NCI-H146 (cell line): ENCODE measurements at places on chromosomes 5 and 9.
A peak's percentile ranks its signal among the peaks of the same experiment; 100 is the strongest.

- DNase-seq, result no peak
Measured at GRCh38 chr9:34346873-34347799, 17.8 kb downstream of the NUDT2 start.

- no peak for DNase-seq
Measured at GRCh38 chr5:9930156-9930555, 300.0 kb upstream of the TAS2R1 start.

- DNase-seq, result no peak
Measured at GRCh38 chr5:81006947-81007636, 46.9 kb downstream of the RASGRF2 start.

- DNase-seq, result no peak
Measured at GRCh38 chr9:134967547-134967930, 49.8 kb upstream of the FCN1 start.

- DNase-seq, result no peak
Measured at GRCh38 chr5:113340537-113340936, 94.3 kb downstream of the TSSK1B start.

DNA sequence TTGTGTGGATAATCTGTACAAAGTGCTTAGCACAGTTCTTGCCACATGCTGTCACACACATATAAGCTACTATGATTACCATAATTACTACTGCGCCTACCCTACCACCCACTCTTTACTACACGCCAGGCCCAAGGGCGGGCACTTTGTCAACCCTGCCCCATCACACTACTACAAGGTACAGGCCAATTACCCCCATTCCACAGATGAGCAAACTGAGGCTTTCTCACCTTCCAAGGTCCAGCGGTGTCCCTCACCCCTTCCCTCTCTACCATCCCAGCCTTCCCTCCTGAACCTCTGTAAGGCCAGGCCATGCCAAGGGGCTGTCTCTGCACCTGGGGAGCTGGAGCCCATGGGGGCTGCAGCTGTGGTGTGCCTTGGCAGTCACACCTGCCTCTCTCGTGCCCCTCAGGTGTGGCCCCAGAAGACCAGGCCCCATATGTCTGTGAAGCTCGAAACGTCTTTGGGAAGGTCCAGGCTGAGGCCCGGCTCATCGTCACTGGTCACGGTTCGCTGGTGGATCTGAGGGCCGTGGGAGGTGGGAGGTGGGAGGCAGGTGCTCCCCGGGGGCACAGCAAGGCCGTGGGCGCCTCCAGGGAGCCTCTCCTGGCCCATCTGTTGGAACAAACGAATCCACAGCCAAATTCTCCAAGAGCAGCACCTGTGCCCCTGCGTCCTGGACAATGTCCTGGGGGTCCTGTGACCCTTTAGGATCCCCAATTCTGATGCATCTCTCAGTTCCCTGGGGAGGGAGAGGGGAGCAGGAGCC is 54.6 kb downstream of the HMCN2 start:
- DNase-seq, result no peak

DNA sequence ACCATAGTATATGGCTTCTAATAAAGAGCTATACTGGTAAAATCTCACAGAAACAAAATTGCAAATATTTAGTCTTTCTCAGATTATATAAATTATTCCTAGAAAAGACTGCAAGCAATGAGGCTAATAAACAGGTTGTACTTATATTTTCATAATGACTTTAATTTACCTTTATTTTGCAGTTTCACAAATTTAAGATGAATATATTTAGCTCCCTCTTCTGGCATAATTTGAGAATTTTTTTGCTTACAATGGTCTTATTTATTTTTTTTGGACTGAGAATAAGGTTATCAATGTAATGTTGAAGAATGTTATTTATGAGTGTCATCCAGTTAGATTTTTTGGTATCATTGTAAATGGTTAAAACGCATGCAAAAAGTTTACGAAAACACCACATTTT is 56.7 kb downstream of the PIK3R1 start:
- DNase-seq, result peak; percentile 5

GRCh38 chr5:125413496-125414274 is 667.2 kb upstream of the ZNF608 start:
- DNase-seq, result no peak

DNA sequence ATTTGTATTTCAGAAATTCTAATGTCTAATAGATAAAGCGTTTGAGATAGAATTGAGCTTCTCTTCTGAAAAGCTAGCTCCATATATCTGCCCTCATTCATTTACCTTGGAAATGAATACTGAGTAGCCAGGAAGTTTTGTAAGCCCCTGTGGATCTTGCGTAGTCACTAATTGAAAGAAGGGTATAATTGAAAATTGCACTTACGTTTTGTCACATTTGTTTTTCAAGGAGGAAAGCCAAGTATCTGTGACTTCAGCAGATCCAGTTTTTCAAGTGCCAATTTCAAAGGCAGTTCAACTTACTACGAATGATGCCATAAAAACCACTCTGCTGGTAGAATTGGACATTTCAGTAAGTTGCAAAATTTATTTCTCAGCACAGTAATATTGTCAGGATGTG is 14.0 kb downstream of the MTRR start:
- no peak for DNase-seq

DNA sequence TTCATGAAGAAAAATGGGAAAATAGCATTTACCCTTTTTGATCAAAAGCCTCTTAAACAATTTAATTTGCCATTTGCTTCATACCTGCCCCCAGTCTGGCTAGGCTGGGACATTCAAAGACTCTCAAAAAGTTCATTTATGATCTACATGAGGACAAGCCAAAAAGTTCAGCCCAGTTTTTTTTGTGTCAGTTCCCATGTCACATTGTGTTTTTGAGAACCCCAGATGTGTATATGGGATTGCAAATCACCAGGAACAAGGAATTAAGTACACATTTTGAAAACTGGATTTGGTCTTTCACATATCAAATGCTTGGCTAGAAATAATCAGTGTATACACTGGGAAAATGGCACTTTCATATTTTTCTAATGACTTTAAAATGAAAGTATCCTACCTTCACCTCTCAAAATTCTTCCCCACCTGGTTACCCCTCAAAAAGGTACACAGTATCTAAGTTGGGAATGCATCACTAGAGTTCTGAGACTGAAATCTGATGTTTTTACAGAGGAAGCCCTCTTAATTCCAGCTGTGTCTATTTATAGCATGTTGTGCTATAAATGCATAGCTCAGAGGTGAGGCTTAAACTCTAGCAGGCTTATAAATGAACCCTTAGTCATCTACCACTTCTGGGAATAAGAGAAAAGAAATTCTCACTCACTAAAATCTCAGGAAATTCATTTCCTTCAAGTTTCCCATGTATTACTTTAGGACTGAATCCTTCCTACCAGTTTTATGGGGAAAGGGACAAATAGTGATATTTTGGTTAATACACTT is 9.3 kb downstream of the STOM start:
- no peak for DNase-seq

DNA sequence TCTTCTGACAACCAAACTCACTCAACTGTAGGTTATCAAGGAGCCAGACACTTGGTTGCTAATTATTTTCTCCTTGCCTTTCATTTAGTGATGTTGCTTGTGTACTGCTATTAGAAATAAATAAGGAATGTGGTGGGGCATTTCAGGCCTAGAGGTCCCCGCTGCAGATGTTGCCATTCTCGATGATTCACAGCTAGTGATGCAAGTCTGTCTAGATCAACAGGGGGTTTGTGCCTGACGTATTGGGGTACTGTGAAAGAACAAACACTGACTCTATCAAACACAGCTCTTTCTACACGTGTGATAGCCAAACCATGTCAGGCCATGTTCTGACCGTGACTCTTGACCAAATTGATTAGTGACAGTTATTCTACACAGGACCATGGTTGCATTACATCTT is 144.7 kb downstream of the OSTF1 start:
- DNase-seq, result no peak

DNA sequence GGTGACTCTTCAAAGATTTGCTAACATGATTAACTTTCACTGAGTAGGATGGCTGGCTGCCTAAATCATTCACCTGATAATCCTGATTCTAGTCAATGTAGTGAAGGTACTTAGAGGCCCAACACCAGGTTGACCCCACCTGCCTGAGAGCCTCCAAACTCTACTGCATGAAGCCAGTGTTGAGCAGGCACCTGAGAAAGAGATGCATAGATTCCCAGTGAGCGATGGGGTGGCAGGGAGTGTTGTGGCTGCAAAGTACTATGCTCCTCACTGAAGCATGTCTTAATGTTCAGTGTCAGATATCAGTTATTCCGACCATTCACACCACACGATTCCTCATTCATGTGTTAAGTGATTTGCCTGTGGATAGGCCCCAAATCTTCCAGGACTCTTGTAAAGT is 804.4 kb downstream of the TLE4 start:
- no peak for DNase-seq
